A549 treated with ZK216348 at 1 μM for 4 hours (cell line): ENCODE measurements at places on chromosomes 5 and 9. TPM values are rescaled to one million over a fixed set of nuclear protein-coding genes. Genes with fewer than 3 reads are reported as not detected.

ARHGAP26 gene
- 6.1 to 11.3 TPM (median 7.6 TPM) in 5 replicates for total RNA-seq

NKD2 gene
- 12.5 to 20.1 TPM (median 19.8 TPM) in 5 replicates for total RNA-seq

TOR4A gene
- 13.6 to 33.0 TPM (median 30.5 TPM) in 5 replicates for total RNA-seq

SRD5A1 gene
- 19.7 to 34.6 TPM (median 31.1 TPM) in 5 replicates for total RNA-seq

CTXN3 gene
- total RNA-seq, result not detected in 5 replicates

FAM78A gene
- total RNA-seq, result 0.13 to 0.48 TPM (median 0.42 TPM) in 5 replicates

SLC9A3 gene
- total RNA-seq, result 1.4 to 2.5 TPM (median 2.3 TPM) in 5 replicates

FOXD4L6 gene
- total RNA-seq, result not detected in 5 replicates

TXNDC8 gene
- total RNA-seq, result not detected in 5 replicates

ALDH7A1 gene
- 69.8 to 76.0 TPM (median 70.0 TPM) in 5 replicates for total RNA-seq

PTGS1 gene
- total RNA-seq, result 1.3 to 1.6 TPM (median 1.6 TPM) in 5 replicates

LAMC3 gene
- total RNA-seq, result 1.2 to 2.8 TPM (median 2.0 TPM) in 5 replicates

FCN2 gene
- total RNA-seq, result not detected in 5 replicates

SEMA4D gene
- total RNA-seq, result 3.7 to 10.0 TPM (median 5.8 TPM) in 5 replicates
